ENCODE measurements at places on chromosomes 16 and 17.

- no peak for DNase-seq
Measured at GRCh38 chr16:87463722-87464690, 28.8 kb downstream of the ZCCHC14 start.

DNA sequence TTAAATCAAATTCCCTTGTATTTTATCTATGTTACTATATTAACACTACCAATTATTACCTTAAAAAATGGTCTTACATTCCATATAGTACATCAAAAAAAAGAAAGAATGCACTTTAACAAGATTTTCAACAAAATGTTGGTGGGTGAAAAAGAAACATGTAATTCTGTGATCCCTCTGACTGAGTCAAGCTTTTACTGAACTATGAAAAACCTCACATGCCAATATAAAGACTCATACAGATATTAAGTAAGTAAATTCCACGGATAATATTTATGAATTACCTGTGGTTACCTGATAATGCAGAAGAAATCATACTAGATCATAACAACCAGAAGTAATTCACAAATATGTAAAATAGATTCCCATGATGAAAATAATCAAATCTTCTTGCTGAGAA, 12.4 kb downstream of the COIL start:
- DNase-seq = no peak

- no peak for DNase-seq
Measured at GRCh38 chr16:10992112-10992511, 47.7 kb downstream of the CLEC16A start.

DNA sequence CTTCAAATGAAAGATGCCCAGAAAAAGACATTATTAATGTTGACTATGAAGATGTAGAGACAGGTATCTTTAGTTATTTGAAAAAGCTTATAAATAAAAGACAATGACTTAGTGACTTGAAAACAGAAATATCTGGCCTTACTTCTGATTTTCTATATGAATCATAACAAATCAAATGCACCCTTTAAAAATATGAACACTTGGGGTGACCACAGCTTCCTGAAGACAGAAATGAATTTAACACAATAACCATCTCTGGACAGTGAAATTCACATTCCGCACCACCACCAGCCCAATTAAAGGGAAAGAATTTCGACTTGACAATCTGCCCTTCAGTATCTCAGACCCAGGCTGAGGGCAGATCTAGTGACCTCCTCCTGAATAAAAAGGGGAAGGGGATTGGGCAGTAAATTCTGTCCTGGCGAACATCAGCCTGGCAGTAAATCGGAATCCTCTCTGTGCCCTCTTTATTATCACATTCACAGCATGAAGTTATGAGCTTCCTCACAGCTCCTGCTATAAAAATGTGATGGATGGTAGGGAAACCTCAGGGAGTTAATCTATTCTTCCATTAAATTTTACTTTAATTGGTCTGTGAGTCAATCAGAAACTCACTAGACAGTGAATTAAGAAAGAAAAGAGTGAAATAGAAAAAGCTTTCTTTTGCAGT, 131.5 kb downstream of the SNX11 start:
- DNase-seq = no peak

- no peak for DNase-seq
Measured at GRCh38 chr16:46765050-46765449, 16.9 kb upstream of the MYLK3 start.

- DNase-seq = peak; percentile 22
Measured at GRCh38 chr17:56176091-56176490, 22.8 kb downstream of the ANKFN1 start.

GRCh38 chr16:81201267-81201666, 37.2 kb upstream of the BCO1 start:
- no peak for DNase-seq

- peak; percentile 56 for DNase-seq
Measured at GRCh38 chr16:54282928-54283724, 3.5 kb downstream of the IRX3 start.

- DNase-seq = peak; percentile 86
Measured at GRCh38 chr16:76653390-76654026, 376.3 kb downstream of the CNTNAP4 start.

Data from GM23338 (cell line).